Stimulated activated CD4-positive, alpha-beta T cell treated with anti-CD3 and anti-CD28 coated beads, TNF-alpha, amount 100 ng/mL, for 1 hour (primary cell): ENCODE measurements at places on chromosomes 16 and 17.

DNA sequence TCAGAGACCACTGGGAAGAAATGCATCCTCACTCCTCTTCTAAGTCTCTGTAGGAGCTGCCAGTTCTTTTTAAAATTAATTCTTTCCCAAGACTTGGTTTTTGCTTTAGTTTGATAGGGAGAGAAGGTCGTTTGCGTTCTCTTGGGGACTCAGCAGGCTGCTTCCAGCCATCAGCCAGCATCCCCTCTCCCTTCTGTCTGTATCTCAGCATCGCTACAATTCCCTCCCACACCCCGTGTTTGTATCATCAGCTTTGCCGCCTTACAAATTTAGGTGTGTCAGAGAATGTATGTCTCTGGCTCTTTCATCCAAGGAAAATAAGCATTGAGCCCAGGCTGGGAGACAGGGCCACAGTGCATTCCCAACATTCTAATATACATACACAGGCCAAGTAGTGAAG is 5.4 kb downstream of the HOXB6 start:
- DNase-seq: no peak

DNA sequence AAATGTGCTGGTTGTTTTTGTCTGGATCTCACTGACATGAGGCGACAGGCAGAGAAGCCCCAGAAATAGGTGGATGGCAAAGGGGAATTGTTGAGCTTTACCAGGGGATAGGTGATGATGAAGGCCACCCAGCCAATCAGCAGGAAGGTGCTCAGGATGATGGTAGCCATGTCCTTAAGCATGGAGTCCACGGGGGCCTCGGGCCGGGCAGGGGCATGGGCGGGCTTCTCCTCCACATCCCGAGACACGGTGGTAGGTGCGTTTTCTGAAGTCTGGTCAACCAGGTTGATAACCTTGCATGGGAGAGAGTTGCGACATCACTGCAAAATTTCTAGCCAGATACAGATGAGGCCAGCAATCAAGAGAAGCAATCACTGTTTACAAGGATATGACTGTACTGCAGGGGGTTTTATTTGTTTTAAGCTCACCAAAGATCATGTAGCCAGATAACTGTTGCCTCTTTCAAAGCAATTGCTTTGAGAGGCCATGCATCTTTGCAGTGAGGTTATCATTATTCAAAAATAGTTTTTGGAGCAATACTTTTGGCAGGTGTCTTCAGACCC is 37.3 kb upstream of the ICAM2 start:
- DNase-seq: no peak

GRCh38 chr16:24721830-24722238 is 7.6 kb upstream of the TNRC6A start:
- no peak for DNase-seq

DNA sequence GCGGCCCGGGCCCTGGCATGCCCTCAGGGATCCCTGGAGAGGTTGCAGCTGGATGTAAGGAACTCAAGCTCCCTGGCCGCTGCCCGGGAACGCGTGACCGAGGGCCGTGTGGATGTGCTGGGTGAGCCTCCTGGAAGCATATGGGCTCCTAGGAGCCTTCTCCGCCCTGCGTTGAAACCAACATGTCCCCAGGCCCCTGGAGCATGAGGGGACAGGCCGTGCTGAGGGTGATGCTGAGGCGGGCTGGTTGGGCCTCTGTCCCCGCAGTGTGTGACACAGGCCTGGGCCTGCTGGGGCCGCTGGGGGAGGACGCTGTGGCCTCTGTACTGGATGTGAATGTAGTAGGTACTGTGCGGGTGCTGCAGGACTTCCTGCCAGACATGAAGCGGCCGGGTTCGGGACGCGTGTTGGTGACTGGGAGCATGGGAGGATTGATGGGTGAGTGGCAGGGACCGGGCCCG is 5.7 kb upstream of the HSD17B1 start:
- no peak for DNase-seq

DNA sequence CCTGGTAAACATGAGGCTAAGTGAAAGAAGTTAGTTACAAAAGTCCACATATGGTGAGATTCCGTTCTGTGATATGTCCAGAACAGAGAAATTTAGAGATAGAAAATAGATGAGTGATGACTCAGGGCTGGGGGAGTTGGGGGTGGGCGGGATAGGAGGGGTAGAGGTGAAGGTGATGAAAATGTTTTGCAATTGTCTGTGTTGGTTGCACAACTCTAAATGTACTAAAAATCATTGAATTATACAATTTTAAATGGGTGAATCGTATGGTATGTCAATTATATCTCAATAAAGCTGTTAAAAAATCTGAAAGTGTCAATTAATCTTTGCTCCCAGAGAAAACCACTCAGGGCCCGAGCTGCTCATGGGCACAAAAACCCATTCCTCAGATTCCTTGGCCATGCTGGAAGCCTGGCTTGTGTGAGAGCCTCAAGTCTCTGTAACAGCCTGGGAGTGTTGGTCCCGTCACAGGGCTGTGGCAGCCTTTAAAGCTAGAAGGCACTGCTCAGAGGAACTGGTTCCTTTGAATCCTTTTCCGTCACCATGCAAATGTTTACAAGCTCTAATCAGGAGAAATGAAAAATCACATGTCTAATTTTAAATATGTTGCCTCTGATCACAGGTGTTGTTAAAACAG is 225.3 kb downstream of the WWOX start:
- no peak for DNase-seq

DNA sequence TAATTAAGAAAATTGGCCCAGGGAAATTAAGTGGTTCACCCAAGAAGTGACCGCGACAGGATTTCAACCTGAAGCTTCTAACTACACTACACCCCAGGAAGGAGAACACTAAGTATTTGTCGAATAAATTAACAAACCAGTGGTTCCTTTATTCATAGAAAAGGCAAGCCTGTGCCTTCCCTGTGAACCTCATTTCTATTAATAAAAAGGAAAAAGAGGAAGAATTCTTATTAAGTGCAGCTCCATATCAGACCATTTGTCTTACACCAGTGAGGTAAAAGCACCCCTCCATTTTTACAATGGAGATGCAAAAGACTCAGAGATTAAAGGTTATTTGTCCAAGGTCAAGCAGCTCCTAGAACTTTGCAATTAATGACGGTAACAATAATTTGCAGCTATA is 1.7 kb downstream of the COPS3 start:
- DNase-seq: no peak

- DNase-seq: no peak
Measured at GRCh38 chr17:75504347-75505151, 10.8 kb downstream of the CASKIN2 start.

- no peak for DNase-seq
Measured at GRCh38 chr16:3819746-3820724, 60.5 kb downstream of the CREBBP start.

DNA sequence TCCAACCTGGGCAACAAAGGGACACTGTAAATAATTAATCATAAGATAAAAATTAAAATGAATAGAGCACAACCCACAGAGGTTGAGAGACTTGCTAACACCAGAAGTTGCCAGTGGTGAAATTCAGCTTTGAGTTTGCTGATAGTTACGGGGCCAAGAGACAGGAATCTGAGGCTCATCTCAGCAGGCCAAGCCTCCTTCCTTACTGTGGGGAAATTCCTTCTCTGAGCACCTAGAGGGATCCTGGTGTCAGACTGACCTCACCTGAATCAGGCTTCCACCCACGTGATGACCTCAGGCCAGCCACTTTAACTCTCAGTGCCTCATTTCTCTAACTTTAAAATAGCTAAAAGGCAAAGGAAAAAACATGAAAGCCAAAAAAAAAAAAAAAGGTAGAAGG is 4.7 kb downstream of the ABAT start:
- DNase-seq: no peak

DNA sequence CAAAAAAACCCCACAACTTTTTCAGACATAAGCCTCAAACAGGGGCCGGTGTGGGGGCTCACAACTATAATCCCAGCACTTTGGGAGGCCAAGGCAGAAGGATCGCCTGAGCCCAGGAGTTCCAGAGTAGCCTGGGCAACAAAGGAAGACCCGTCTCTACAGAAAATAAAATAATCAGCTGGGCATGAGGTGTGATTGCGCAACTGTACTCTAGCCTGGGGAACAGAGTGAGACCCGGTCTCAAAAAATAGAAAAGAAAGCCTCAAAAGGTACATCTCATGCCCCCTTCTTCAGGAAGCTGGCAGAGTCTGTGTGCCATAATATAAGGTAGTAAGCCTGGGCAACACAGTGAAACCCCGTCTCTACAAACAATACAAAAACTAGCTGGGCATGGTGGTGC is 3.2 kb downstream of the ZSWIM7 start:
- DNase-seq: no peak

GRCh38 chr16:88382491-88383400 is at the start of gene ZNF469:
TSS of gene ZNF469 (plus strand) at chr16:88382959. CDS start at chr16:88427471, 44,512 bp downstream.
- DNase-seq: no peak

DNA sequence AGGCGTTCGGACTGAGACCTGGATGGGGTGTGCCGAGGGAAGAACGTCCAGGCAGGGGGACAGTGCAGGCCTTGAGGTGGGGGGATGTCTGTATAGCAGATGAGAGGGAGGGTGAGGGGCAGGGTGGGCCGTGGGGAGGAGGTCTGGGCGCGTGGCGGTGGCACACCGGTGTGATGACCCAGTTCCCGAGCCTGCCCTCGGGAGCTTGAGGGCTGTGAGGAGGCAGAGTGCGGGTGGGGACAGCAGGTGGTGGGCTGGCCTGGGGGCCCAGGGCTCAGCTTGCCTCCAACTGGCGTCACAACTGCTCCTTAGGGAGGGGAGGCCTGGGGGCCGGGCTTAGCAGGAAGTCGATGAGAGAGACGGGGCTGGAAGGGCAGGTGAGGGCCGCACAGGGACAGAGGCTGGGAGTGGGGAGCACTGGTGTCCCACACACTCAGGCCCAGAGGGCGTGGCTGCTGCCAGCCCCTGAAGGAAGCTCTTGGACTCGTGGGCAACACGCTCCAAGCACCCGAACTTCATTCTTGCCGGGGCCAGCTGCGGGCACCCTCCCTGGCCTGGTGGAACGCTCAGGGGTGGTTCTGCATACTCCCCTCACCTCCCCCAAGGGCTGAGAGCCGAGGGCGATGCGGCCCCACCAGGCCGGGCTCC is 6.5 kb downstream of the CACNA1H start:
- DNase-seq: no peak

- no peak for DNase-seq
Measured at GRCh38 chr16:57082664-57083063, 9.7 kb upstream of the CPNE2 start.

- DNase-seq: no peak
Measured at GRCh38 chr17:42530952-42531454, 5.0 kb upstream of the NAGLU start.

GRCh38 chr17:72724267-72724666 is 368.2 kb downstream of the SLC39A11 start:
- no peak for DNase-seq

DNA sequence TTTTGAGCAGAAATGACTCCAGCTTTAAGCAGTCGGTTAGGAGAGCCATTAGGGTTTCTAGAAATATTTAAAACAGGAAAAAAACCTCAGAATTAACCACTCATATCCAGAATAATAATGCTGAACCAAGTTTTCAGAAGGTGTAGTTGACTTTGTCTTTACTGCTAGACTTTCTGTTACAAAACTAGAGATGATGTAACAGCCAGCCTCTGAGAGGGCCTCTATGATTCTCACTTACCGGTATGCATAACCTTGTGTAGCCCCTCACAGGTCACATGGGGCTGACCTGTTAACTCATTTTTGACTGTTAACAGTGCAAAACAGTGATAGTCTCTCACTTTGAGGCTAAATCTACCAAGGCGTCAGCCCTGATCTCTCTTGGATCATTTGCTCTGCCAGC is 74.3 kb downstream of the TEX14 start:
- no peak for DNase-seq

DNA sequence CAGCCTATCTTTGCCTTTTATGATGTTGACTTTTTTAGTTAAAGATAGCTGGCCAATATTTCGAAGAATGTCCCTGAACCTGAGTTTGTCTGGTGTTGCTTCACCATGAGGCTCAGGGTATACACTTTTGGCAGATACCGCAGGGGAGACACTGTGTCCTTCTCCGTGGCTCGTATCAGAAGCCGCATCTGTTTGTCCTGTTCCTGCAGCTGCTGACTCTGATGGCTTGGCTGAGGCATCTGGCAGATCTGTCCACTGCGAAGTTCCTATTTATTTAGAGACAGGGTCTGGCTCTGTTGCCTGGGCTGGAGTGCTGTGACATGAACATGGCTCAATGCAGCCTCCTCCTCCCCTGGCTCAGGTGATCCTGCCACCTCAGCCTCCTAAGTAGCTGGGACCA is 93.5 kb downstream of the CRISPLD2 start:
- DNase-seq: no peak

DNA sequence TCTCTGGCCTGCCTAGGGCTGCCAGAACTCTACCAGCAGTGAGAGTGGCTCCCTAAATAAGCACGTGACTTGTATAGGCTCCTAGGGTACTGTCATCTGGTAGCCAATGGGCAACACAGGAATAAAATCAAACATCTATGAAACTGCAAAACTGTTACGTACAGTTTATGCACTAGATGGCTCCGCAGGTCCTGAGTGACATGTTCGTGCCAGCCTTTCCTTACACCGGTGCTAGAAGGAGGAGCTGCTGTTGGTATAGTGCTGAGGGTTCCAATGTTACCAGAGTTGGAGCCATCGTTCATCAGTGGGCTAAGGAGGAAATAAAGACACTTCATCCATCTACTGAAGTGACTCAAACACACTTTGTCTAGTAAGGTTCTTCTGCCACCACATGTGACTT is 63.2 kb upstream of the TRAP1 start:
- DNase-seq: no peak

DNA sequence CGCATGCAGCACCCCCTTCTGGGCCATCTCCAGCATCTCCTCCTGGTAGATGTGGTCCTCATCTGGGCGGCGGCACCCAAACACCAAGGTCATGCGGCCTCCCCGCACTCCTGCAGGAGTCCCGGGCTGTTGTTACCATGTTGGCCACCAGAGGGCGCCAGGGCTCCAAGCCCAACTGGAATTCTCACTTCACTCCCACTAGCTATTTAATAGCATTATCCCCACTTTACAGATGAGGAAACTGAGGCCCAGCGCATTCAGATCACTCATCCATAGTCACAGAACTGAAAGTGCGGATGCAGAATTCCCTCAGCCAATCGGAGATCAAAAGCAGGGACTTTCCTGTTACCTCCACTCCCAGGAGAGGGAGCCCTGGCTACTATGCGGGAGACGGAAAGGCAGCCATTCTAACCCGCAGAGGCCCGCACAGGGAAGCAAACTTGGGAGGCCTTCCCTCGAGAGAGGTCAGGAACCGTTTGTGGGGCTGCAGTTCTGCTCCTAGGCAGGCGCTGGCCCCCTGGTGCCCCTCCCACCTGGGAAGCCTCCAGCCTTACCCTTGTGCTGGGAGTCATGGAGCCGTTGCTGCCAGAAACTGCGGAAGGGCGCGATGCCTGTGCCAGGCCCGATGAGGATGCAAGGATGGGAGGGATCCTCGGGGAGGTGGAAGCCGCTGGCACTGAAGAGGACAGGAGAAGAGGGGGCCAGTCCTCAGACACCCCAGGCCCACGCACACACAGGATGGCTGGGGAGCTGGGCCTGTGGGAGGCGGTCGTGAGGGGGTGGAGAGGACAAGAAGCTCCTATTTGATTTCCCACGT is 40.1 kb downstream of the NOS2 start:
- DNase-seq: peak; percentile 12
